ENCODE measurements at places on chromosomes 3 and 15.
A peak's percentile ranks its signal among the peaks of the same experiment; 100 is the strongest.

DNA sequence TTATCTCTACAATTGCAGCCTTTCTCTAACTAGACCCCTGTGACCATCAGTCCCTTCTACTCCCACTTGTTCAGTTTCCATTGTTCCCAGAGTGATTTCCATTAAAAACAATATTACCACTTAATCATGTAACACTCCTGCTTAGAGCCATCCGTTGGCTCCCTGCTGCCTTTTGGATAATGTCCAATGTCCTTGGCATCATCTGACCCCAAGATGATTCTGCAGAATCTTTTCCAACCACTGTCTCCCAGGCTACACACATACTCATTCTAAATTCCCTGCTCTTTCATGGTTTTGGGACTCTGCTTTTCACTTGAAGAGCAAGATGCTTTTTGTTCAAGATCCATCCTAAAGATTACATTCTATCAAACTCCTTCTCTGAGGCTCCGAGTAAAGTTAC is 7.1 kb downstream of the KCNH8 start:
- no peak for DNase-seq

DNA sequence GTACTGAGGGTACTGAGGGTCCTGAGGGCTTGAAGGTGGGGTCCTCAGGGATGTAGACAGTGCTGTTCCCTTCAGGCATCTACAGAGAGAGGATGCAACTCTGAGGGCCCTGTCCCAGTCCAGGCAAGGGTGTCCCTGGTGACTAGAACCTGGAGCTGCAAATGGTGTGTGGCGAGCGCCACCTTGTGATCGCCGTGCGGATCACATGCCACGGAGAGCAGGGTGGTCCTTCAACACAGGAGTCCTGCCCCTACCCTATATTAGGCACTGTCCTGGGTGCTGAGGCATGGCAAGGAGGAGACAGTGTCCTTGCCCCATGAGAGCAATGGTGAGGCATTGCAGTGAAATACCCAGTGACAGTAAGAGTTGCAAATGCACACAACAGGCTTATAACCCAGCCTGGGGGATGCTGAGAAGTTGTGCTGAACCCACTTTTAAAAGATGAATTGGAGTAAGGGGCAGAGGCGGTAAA is 23.6 kb downstream of the RHCG start:
- peak; percentile 33 for DNase-seq

GRCh38 chr15:22808761-22809280 is 22.4 kb downstream of the NIPA1 start:
- DNase-seq, result no peak

DNA sequence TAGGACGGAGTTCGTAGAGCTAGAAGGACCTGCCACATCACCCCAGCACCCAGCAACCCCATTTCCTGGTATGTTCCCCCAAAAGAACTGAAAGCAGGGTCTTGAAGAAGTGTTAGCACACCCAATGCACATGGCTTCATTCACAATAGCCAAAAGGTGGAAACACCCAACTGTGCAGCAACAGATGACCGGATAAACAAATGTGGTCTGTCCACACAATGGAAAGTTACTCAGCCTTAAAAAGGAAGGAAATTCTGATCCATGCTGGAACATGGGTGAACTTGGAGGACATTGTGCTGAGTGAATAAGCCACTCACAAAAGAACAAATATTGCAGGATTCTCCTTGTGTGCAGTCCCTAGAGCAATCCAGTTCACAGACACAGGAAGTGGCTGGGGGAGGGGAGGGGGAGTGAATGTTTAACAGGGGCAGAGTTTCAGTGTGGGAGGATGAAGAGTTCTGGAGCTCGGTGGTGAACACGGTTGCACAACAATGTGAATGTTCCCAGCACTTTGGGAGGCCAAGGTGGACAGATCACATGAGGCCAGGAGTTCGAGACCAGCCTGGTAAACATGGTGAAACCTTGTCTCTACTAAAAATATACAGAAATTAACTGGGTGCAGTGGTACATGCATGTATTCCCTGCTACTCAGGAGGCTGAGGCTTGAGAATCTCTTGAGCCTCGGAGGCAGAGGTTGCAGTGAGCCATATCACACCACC is 157.5 kb downstream of the NUP210 start:
- DNase-seq, result no peak

- DNase-seq, result no peak
Observed at GRCh38 chr3:27616031-27616430, 106.1 kb downstream of the EOMES start.

DNA sequence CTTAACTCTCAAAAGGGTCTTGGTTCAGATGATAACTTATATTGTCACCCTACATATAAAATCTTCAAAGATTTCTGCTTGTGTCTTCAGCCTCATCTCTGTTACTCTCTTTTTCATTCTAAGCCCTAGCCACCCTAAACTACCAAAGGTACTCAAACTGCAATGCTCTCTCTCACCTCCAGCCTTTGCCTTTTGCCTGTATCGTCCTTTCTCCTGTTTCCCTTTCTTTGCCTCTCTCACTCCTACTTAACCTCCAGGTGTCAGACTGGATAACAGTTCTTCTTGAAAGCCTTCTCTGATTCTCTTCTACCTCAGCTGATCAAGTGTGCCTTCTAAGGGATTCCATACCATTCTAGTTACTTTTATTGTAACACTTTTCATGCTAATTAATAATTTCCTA is 149.8 kb downstream of the SERPINI1 start:
- DNase-seq, result no peak

DNA sequence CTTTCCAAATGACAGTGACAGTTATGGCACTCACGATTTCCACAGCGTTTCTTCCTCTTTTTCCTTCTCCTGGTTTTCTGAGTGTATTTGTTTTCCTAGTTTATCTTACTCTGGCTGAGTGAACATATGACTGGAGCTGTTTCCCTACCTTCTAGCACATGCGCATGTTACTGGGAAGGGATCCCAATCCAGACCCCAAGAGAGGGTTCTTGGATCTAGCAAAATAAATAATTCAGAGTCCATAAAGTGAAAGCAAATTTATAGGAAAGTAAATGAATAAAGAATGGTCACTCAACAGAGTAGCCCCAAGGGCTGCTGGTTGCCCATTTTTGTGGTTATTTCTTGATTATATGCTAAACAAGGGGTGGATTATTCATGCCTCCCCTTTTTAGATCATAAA is 23.8 kb downstream of the METTL6 start:
- no peak for DNase-seq

DNA sequence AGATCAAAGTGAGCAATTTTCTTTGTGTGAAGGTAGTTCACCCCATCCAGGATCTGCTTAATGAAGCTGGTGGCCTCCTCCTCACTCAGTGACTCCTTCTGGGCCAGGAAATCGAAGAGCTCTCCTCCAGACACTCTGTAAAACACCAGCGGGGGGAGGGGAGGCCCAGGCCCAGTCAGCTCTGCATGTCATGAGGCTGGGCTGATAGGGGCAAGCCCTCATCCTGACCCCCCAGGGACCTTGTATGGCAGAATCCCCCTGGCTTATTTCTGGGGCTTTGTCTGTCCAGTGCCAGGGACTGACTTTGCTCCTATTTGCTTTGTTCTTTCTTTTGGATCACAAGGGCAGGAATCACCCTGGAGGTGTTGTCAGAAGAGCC is 74.9 kb downstream of the DAPK2 start:
- peak; percentile 55 for DNase-seq

GRCh38 chr15:60672400-60672799 is 193.5 kb upstream of the ICE2 start:
- DNase-seq, result no peak

DNA sequence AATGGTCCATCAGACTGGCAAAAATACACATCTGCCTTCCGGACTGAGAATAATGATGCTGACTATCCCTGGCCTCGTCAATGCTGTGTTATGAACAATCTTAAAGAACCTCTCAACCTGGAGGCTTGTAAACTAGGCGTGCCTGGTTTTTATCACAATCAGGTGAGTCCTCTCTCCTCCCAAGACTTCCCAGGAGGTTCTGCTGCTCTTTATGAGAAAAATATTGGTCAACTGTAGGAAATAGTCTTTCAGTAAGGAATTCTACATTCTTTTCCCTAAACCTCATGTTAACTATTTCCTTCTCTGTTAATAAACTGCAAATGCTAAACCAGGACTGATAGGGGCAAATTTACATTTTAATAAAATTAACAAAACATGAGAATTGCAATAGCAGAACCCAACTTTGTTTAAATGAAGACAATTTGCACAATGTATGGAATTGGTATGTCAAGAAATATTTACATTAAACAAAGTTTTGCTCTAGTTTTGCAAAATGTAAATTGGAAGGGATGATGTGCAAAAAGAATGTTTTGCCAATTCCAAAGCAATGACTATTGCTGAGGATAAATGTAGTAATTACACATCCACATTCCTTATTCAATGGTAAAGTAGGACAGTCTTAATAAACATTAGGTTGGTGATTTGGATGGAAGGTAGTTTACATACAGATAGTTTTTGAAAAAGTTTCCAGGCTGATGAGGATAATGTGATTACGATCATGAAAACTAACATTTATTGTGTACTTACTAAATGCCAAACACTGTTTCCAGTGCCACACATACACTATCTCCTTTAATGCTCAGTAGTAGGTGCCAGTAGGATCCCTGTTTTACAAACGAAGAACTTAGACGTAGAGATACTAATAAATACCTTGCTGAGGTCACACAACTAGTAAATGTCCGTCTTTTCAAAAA is 21.1 kb downstream of the UPK1B start:
- DNase-seq, result no peak

DNA sequence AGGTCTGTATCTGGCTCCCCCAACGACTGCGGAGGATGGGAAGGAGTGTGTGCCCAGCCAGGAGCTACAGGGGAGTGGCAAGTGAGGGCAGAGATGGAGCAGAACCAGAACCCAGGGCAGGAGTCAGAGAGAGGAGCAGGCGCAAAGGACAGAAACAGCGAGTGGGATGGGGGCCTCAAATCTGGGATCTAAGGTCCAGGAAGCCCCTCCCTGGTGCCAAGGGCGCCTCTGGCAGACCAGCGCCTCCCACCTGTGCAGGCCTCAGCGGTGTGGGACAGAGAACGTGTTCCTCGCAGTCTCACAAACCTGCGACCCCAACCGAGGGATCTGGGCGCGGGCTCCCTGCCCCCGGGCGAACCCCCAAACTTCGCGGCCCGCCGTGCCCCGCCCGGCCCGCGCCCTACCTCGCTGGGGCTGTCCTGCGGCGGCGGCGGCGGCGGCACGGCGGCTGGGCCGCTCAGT is 301 bp downstream of the PCBP4 start:
- no peak for DNase-seq

DNA sequence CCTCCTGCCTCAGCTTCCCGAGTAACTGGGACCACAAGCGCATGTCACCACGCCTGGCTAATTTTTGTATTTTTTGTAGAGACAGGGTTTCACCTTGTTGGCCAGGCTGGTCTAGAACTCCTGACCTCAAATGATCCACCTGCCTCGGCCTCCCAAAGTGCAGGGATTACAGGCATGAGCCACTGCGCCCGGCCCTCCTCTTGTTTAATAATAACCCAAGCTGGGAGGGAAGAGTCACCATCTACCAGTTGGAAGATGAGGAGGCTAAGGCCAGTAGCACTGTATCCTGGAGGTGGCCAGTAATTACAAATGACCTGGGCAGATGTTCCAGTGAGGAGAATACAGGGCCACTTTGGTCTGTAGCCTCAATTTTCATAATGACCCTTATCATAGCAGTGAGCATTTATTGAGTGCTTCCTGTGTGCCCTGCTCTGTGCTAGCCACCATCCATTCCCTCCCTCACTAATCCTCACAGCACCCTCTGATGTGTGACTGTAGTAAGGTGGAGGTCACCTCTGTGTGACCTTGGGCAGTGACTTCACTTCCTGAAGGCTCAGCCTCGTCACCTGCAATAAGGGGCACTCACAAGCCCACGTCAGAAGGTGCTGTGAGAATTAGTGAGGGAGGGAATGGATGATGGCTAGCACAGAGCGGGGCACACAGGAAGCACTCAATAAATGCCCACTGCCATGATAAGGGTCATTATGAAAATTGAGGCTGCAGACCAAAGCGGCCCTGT is 64.2 kb downstream of the ABTB1 start:
- DNase-seq, result no peak

GRCh38 chr3:189355481-189356201 is 183.9 kb downstream of the TPRG1 start:
- peak; percentile 30 for DNase-seq

GRCh38 chr3:45670991-45671390 is 18.2 kb upstream of the SACM1L start:
- DNase-seq, result no peak
